K562 (cell line): ENCODE measurements at places on chromosomes 16 and 17.
A peak's percentile ranks its signal among the peaks of the same experiment; 100 is the strongest.

DNA sequence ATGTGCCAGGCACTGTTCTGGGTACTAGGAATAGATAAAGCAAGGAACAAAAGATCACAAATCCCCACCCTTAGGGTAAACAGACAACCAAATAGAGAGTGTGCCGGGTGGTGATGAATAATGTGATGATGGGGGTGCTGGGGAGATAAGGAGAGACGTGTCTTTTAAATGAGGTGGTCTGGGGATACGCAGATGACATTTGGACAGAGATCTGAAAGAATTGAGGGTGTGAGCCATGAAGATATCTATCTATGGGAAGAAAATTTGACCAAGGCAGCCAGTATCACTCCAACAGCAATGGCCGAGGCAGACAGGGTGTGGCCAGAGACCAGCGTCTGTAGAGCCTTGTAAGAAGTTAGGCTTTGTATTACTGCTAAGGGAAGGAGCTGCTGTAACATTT lies 165.3 kb downstream of the MRTFB start:
- DNase-seq = no peak

DNA sequence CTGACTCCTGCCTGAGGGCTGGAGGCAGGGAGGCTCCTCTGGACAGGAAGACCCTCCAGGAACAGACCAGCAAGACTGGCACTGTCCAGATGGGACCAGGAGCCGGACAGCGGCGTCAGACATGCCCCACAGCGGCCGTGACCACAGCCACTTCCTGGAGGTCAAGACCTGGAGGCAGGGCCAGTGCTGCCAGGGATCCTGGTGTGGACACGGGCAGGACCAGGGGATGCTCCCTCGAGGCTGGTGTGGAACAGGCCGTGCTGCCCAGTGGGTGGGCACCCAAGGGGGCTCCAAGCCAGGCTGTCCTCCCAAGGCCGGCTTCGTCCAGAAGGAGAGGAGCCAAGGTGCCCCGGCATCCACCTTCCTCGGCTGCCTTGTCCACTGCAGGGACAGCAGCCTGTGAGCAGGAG lies 4.5 kb upstream of the CCDC57 start:
- no peak for DNase-seq

DNA sequence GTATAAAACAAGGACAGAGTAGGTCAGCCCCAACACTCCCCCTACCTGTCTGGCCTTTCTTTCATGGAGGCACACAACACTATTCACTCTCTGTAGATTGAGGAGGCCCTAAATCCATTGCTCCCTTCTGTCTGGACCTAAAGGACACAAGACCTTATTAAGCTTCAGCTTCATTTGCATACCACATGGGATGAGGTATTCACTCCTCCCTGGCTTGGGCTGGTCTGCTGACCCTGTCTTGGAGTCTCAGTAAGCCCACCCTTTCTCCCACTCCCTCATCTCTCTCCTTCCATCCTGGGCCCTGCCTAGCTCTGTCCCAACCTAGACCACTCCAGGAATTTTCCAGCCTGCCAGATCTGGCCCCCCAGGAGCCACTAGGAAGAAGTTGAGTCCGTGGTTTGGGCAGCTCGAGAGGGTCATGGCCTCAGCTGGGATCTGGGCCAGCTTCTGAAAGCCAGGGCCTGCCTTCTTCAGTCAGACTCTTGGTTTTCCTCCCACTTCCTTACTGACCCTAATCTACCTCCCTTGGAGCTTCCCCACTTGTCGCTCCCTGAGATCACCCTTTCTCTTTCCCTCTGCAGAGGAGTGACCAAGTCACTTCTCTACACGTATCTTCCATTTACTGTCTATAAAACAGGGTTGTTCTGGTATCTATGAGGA lies 6.5 kb upstream of the LLGL1 start:
- peak; percentile 14 for DNase-seq

DNA sequence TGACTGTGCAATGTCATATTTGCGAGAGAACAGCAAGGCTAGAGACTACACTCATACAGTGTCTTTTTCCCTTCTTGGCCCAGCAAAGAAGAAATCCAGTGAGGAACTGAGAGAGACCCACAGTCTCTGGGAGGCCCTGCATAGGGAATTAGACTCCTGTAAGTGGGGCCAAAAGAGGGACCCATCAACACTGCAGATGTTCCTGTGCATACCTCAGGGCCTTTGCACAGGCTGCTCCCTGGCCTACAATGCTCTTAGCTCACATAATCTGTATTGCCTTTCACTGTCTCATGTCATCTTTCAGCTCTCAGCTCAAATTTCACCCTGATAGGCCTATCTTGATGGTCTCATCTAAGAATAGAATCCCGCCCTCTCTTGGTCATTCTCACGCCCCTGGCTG lies 9.2 kb downstream of the SYCE1L start:
- DNase-seq = no peak

GRCh38 chr17:1931844-1932579 lies 93.1 kb downstream of the RTN4RL1 start:
- no peak for DNase-seq

DNA sequence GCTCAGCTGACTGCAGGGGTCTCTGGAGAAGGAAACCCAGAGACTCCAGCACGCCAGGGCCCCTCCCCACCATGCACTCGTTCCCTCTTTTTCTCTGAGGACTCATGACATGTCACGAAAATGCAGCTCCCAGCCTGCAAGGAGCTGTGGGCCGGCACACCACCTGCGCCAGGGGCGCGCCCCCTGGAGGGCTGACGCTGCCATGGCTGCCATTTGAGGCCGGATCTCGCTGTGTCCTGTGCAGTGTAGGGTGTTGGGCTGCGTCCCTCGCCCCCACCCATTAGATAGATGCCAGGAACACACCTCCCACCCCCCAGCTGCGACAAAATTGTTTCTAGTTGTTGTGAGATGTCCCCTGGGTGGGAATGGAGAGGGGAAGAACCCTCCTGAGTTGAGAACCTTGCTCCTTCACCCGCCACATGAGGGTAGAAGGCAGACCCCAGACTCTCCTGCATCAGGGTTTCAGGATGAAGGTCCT lies 8.2 kb downstream of the SYNGR2 start:
- DNase-seq = peak; percentile 71

DNA sequence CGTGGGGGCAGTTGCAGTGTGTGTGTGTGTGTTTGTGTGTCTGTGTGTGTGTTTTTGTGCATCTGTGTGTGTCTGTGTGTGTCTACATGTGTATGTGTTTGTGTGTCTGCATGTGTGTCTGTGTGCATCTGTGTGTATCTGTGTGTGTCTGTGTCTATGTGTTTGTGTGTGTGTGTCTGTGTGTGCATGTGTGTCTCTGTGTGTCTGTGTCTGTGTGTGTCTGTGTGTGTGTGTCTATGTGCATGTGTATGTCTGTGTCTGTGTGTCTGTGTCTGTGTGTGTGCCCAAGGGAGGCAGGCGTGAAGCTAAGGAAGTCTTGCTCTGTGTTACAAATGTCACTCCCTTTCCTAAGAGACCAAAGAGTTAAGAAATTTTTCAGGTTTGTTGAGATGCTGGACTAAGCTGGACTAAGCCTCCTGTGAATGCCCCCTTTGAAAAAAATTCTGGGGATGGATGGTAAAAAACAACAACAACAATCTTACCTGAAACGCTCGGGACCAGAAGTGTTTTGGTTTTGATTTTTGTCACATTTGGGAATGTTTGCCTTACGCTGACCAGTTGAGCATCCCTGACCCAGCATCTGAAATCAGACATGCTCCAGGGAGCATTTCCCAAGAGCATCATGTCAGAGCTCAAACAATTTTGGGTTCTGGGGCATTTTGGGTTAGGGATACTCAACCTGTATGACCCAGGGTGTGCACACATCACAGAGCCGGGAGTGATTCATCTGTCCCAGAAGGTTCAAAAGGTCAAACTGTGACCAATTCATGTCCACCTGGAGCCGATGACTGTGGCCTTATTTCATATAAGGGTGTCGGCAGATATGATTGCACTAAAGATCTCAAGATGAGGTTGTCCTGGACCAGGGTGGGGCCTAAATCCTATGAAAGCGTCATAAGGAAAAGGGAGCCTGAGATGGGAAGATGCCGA lies 48.6 kb upstream of the ZNF469 start:
- no peak for DNase-seq
